NCI-H510A (cell line): ENCODE measurements at places on chromosomes 16 and 17.

DNA sequence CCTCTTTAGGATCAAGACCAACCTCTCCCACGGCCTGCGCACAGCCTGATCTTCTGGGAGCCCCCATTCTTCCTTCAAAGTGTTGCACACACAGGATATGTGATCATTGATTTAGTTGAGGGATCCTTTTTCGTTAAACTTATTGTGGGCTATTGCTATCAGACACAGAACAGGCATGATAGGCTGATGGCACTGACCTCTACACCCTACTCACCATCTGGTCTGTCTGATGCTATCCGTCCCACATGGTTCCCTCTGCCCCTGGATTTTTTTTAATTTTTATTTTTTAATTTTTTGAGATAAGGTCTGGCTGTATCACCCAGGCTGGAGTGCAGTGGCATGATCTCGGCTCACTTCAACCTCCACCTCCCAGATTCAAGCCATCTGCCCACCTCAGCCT is 19.2 kb upstream of the LITAF start:
- no peak for DNase-seq

DNA sequence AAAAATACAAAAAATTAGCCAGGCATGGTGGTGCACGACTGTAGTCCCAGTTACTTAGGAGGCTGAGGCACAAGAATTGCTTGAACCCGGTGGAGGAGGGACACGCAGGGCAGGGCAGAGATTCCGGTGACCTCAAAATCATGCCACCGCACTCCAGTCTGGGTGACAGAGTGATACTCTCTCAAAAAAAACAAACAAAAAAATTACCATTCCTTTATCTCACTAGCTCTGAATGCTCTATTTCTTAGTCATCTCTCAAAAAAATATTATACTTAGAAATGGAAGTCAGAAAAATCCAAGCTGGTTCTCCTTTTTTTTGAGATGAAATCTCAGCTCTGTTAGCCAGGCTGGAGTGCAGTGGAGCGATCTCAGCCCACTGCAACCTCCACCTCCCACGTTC is 40.8 kb downstream of the SPOP start:
- DNase-seq: no peak

GRCh38 chr16:57184887-57185445 is 873 bp downstream of the PSME3IP1 start:
- no peak for DNase-seq

DNA sequence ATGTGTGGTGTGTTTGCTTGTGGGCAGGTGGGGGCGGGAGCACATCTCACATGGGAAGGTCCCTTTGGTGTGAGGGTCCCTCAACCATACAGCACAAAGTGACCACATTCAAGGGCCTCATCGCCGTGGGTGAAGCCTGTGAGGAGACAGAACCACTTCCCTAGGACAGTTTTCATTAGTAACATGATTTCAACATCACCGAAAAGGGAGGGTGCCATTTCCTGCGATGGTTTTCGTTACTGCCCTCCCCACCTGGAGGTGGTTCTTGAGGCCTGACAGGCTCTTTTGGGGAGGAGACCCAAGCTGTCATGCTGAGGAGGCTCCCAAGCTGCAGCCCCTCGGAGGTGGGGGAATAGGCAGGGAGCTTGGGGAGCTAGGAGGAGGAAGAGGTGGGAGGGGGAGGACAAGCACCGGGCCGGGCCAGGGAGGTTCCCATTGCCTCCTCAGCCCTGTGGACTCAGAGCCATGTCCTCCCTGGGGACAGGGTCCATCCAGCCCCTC is 9.5 kb downstream of the CD300LB start:
- DNase-seq: no peak

DNA sequence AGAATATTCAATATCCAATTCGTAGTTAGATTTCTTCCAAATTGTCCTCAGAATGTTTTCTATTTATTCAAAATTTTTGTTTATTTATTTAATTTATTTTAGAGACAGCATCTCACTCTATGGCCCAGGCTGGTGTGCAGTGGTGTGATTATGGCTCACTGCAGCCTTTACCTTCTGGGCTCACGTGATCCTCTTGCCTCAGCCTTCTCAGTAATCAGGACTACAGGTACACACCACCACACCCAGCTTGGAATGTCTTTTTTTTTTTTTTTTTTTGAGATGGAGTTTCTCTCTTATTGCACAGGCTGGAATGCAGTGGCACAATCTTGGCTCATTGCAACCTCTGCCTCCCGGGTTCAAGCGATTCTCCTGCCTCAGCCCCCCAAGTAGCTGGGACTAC is 3.5 kb upstream of the DRG2 start:
- DNase-seq: no peak

DNA sequence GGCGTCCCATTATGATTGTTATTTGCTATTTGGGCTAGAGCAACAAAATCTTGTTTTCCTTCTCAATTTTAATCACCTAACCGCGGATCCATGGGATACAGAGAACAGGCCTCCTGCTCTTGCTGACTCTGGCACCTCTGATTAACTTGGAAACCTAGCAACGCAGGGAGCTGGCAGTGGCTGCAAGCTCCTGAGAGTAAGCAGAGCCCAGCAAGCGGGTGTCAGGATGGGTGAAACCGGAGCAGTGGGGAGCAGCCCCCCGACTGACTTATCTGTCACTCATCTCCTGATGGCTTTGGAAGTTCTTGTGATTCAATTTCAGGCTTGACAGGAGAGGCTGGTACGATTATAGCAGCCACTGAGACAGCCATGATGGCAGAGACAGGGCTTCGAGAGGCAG is 45.5 kb upstream of the CDC42EP4 start:
- no peak for DNase-seq

DNA sequence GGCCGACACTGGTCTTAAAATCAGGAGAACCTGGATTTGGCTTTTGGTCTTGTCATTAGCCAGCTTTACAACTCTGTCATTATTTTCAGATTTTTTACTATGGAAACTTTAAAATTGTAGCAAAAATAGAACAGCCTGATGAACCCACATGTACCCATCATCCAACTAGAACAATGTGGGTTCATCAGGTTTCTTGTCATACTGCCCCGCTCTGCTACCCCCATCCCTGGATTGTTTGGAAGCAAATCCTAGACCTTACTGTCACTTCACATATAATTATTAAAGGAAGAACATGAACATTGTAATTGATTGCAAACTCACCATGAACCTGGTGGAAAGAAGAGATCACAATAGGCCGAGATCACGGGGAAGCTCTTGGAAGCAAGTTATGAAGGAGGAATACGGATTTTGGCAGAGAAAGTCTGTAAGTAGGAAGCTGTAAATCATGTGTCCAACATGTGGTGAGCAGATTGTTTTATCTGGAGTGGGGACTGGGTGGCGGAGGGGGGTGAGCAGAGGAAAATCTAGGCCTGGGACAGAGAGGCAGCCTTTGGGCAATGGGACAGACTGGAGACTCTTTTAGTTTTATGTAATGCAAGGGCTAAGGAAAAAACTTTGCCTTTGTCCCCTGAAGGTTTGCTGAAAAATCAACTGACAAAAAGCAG is 67.0 kb downstream of the PITPNC1 start:
- no peak for DNase-seq

- DNase-seq: no peak
These were observed 15.0 kb downstream of the NTN1 start for GRCh38 chr17:9036336-9036735.

DNA sequence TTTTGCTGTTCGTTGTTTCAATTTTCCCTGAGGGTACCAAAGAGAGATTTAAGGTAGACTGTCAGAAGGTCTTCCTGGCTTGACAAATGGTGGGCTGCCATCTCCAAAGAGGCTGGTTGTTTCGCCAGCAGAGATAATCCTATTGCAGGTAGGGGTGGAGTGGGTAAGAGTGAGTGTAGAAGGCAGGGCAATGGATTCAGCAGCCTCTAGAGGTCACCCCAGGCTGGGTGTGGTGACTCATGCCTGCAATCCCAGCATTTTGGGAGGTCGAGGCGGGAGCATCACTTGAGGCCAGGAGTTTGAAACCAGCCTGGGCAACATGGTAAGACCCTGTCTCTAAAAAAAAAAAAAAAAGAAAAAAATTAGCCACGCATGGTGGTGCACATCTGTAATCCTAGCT is 34.6 kb downstream of the DCAKD start:
- DNase-seq: no peak

DNA sequence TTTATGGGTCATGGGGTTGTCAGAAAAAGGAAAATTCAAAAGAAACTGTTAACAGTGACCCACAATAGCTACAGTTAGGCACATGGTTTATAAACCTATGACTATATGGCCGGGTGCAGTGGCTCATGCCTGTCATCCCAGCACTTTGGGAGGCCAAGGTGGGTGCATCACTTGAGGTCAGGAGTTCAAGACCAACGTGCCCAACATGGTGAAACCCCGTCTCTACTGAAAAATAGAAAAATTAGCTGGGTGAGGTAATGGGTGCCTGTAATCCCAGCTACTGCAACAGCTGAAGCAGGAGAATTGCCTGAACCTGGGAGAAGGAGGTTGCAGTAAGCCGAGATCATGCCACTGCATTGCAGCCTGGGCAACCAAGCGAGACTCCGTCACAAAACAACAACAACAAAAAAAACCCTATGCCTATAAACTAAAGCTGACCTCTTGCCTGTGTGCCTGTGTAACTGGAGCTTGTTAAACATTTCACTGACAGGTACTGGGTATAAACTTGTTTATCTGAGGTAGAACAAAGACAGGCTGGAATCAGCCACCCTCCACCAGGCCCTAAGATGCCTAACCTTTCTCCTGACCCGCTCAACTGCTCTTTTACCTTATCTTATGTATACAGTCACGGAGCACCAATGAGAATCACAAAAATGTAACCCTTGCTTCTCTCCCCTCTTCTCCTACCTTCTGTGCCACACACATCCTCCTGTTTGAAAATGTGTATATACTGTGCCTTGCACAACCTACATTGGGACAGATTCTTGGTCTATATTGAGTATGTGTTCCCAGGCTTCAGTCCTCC is 62.9 kb upstream of the ATF7IP2 start:
- DNase-seq: no peak

DNA sequence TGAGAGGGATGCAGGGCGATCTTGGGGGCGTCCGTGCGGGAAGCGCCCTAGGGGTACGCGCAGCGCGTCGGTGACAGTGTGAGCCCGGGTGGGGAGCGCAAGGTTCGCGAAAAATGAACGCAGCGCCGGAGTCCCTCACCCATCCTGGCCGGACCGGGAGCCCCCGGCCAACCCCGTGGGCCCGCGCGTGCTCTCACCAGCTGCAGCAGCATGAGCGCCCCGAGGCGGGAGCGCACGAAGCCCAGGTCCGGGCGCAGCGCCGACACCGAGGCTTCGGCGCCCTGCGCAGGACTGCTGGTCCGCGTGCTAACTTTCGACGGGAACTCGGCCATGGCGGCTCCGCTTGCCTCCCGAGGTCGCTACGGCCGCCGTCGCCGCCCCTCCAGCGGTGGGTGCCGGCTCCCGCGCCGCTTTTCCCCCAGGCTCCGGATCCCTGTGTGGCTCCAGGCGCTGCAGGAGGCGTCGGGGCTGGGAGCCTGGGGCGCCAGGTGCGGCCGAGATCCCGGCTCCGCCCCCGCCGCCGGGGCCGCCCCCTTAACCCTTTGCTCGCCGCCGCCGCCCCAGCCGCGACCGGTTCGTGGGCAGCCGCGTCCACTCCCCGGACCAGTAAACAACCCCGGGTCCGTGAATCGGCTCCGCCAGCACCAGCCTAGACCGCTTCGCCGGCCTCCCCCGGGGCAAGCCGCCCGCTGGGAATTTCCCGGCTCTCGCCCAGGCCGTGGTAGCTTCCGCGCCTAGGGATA is at the start of gene PLLP:
Gene PLLP (minus strand): TSS at position 464 of the 743 bp plus-strand sequence. CDS start 132 bp downstream, at position 332.
- DNase-seq: peak; percentile 39

- DNase-seq: no peak
These were observed 139.4 kb upstream of the TBX2 start for GRCh38 chr17:61260071-61260797.

- peak; percentile 71 for DNase-seq
These were observed 25.5 kb downstream of the KDM8 start for GRCh38 chr16:27228621-27229501.

- no peak for DNase-seq
These were observed 80.6 kb upstream of the SALL1 start for GRCh38 chr16:51231702-51232101.

DNA sequence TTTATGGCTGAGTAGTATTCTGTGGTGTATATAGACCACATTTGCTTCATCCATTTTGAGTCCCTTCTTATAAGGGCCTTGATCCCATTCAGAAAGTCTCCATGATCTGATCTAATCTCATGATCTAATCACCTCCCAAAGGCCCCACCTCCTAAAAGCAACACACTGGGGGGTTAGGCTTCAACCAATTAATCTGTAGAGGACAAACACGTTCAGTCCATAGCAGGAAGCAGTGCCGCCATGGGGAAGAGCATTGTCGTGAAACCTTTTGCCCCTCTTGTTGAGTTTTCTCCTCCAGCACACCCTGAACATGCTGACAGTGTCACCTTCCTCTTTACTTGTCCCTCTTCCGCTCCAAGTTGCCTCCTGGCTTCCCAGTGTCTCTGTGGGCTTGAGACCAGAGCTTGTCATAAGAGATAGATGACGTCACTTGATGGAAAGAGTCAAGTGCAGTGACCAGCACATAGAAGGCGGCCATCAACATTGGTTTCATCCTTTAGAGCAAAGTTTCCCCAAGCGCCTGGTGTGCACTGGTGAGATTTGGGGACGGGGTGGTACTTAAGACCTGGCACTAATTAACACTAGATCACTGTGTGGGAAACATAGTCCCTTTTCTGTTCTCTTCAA is 74.1 kb downstream of the PRKCB start:
- no peak for DNase-seq

DNA sequence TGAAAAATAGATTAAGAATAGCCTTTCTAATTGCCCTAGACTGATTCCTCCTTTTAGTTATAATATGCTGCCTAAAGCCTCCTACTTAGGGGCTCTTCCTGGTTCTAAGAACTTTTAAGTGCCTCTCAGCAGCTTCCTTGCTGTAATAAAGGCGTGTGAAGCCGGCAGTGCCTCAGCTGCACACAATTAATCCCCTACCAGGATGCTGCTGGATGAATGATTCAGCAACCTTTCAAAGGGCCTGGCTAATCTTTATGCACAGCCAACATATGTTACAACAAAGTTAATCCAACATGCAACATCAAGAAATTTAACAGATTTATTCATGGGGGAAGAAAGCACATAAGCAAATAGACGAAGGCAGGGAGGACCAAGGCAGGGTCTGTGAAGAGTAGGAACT is 145.2 kb downstream of the PMP22 start:
- DNase-seq: no peak

- DNase-seq: peak; percentile 28
These were observed 5.0 kb upstream of the TLCD2 start for GRCh38 chr17:1714980-1715802.

DNA sequence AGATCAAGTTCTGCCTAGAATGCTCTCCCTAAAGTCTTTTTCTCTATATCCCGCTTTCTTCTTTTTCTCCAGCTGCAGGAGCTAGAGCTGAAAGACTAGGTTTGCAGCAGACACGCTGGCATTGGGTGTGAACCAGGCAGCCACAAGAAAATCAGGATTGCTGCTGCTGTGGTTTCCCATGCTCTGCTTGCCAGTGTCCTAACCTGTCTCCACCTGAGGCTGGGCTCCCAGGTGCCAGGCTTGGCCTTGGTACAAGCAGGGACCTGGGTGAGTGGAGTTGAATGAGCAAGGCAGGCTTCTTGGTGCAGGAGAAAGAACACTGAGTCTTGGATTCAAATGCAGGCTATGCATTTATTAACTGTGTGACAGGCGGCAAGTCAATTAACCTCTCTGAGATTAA is 440.3 kb upstream of the MAF start:
- DNase-seq: no peak
